Stimulated activated CD4-positive, alpha-beta T cell treated with anti-CD3 and anti-CD28 coated beads, Interleukin-4, amount 100 ng/mL, for 48 hours (primary cell): ENCODE measurements at places on chromosomes 2 and 18.

GRCh38 chr2:26978061-26978596, 7.7 kb downstream of the MAPRE3 start:
- DNase-seq, result no peak

DNA sequence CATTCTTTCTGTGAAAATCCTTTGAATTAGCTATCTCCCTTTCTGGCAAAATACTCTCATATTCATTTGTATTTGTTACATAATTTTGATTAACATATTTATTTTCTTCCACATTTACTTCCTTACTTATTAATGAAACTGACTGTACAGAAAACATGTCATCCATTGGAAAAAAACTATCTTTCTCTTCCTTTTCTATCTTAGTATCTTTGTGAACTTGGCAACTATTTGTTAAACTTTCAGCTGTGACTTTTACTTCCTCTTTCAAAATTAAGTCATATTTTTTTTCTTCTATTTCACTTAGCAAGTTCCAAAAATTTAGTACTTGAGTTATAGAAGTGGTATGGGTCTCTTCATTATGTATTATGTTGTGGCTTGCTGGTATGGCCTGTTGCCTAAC, 2.6 kb downstream of the RAD51AP2 start:
- no peak for DNase-seq

DNA sequence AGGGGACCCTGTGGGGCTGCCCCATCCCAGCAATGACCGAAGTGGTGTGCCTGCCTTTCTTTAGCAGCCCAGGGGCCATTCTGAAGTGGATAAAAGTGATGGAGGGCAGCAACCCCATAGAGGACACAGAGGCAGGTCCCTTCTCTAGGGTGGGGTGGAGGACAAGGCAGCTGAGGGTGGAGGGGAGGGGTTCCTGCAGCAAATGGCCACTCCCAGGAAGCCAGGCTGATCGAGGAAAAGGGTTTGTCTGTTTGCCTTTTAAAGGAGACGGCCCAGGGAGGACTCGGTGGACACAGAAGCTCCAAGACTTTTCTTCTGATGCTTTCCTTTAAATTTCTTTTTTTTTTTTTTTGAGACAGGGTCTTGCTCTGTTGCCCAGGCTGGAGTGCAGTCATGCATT, 272.8 kb downstream of the TWIST2 start:
- no peak for DNase-seq

DNA sequence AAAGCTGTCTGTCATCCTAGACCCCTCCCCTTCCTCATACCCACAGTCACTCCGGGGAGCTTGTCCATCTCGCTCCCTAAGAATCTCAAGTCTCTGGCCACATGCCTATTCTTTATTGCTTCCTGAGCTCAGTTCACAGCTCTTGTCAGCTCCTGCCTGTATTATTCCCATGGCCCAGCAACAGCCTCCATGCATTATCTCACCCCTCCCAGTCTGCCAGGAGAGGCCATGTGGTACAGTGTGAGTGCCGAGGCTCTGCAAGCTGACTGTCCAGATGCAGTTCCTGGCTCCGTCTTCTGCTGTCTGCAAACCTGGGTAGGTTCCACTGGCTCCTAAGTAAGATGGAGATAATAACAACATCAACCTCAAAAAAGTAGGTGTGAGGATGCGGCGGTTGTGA, 79.7 kb downstream of the MRPS9 start:
- no peak for DNase-seq

DNA sequence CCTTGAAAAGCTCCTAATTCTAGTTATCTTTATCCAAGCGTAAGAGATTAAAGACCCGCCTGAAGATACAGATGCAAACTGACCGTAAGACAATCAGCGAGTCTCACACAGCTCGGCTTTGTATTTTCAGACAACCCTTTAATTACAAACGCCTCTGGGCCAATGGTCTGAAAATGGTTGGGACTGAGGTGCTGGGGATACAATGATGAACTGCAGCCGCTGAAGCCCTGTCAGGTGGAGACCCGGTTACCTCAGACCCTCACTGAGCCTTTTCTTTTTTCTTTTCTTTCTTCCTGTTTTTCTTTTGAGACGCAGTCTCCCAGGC, 715 bp upstream of the CFAP36 start:
- no peak for DNase-seq

- no peak for DNase-seq
These were observed 17.2 kb downstream of the INSIG2 start for GRCh38 chr2:118105497-118105896.

DNA sequence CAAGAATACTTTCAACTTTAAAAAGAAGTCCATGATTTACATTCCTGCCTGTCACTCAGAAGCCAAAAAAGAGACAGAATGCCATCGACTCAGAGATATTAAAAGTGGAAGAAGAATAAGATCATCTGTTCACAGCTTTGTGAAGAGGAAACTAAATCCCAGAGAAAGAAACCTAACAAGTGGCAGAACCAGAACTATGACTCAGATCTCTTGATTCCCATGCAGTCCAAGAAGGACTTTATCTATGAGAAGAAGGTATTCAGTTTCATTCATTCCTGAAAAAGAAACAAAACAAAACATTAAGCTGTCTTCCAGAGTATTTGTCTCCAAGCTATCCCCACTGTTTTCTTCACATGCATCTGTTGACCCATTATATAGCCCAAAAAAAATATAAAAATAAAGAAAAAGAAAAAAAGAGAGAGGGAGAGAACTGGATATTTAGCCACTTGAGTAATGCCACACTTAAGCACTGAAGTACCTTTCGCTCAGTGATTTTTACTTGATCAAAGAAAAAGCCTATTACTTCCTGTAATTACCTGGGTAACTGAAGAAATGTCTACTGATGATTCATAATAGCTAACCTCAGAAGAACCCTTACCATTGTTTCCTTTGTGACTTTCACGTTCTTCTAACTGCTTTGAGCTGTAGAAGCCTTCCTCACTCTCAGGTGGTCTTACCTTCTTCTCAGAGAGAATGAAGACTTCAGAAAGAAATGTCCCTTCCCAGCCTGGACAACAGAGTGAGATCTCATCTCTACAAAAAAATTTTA, 17.7 kb upstream of the AKAIN1 start:
- DNase-seq, result no peak

- no peak for DNase-seq
These were observed 28.2 kb upstream of the GIGYF2 start for GRCh38 chr2:232668805-232669444.

- DNase-seq, result no peak
These were observed 891.9 kb upstream of the LRRTM1 start for GRCh38 chr2:81196383-81196851.

DNA sequence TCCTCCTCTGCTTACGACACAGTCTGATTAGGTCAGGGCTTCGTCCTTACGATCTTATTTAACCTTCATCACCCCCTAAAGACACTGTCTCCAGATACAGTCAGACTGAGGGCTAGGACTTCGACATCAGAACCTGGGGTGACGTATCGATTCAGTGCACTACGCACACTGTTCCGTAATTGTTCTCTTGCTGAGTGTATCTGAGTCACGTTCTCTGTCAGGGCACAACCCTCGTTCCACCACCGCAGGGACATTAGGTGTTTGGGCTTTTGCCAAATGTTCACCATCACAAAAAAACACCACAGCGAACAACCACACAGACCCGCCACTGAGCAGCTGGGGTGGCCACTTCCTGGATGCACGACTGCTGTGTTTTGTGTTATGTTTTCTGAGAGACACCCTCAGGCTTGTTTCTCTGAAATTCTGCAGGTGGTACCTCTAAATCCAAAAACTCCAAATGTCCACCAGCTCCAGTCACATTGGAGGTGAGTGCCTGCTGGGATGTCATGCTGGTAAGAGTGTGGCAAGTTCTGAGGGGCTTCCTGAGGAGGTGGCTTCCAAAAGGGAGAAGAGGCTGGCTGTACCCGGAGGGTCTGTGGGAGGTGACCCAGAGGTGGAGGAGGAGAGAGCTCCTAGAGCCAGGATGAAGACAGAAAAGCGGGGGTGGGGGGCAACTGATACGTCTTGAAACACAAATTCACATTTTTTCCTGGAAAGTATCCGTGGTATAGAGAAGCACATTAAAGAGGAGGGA, 66.6 kb downstream of the ADNP2 start:
- DNase-seq, result no peak

DNA sequence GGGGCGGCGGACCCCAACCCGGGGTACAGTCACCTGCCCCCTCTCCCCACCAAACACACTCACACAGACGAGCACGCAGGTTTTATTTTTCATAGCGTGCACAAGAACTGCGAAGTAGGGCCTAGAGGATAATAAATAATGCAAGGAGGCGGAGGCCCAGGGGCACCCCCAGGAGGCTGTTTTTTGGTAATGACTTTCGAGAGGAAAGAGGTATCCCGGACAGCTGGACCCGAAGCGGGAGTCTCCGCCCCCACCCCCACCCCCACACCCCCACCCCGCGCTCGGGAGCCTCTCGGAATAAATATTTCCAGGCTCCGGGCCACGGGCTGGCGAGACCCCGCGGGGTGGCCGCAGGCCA, 3.4 kb downstream of the CYP26B1 start:
- DNase-seq, result no peak

GRCh38 chr2:39872748-39873147, 93.7 kb upstream of the THUMPD2 start:
- DNase-seq, result no peak

- no peak for DNase-seq
These were observed 204.9 kb upstream of the ACVR2A start for GRCh38 chr2:147639891-147640290.

- no peak for DNase-seq
These were observed 500.6 kb downstream of the SATB2 start for GRCh38 chr2:198957181-198957580.

GRCh38 chr2:3189076-3189591, 188.5 kb downstream of the EIPR1 start:
- no peak for DNase-seq

GRCh38 chr2:55428258-55428657, 8.6 kb upstream of the CCDC88A start:
- no peak for DNase-seq

- no peak for DNase-seq
These were observed 18.9 kb downstream of the GNLY start for GRCh38 chr2:85712849-85713612.

DNA sequence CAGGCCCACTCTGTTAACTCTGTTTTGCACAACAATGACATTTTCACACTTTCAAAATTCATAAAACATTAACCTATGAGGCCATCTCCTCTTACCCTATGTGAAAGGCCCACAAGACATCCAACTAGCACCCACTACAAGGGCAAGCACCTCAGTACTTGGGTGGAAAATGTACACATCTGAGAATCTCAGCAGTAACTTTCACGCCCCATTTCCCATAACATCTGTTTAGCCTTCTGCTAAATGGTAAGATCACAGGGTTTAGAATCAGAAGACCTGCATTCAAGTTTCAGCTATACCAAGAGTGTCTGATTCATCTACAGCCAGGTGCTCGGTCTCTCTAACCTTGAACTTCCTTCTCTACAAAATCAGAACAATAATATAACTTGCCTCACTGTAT, 89.2 kb downstream of the SP100 start:
- DNase-seq, result no peak

- no peak for DNase-seq
These were observed 852.6 kb downstream of the DPP10 start for GRCh38 chr2:115294999-115295398.

GRCh38 chr2:127609031-127609751, 36.8 kb upstream of the GPR17 start:
- DNase-seq, result no peak

- no peak for DNase-seq
These were observed 75.0 kb downstream of the OSBPL1A start for GRCh38 chr18:24322584-24323136.

DNA sequence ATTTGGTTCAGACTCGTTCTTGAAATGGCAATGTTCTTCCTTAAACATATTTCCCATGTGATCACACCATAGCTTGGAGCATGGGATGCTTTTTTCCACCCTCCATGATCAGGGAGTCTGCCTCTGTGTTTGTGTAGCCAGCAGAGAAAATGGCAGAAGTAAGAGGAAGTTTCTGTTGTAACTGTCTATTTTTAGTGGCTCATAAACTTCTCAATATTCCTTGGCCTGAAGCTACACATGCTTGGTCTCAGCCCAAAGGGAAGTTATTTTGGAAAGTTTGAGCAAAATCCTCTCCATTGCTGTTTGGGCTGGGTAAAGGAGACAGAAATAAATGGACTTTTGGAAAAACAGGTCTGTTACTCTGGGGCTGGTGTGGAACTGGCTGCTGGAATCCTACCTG, 33.4 kb upstream of the ITGA6 start:
- no peak for DNase-seq

DNA sequence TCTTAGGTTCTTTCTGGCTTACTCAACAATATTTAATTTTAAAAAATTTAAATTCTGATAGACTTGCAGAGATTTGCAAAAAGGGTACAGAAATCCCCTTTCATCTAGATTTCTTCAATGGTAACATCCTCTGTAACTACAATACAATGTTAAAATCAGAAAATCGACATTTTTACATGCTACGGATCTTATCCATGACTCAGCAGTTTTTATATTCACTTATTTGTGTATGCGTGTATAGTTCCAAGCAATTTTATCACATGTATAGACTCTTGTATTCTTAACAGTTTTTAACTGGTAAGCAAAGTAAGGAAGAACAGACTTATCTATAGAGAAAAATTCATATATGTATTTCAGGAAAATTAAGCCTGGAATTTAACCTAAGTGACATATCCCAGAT, 256.1 kb upstream of the MEX3C start:
- no peak for DNase-seq

DNA sequence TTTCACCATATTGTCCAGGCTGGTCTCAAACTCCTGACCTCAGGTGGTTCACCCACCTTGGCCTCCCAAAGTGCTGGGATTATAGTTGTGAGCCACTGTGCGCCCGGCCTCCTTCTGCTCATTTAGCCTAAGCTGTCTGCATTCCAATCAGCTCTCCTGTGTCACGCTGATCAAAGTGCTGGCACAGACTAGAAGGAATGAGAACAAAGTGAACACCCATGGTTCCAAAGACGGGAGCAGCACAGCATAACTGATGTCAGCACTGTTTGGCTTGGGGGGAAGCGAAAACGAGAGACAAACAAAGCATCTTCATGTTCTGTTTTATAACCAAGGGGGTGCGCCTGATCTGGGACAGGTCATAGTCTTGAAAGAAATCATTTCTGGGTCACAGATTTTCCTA, 43.3 kb downstream of the DIPK1C start:
- no peak for DNase-seq

DNA sequence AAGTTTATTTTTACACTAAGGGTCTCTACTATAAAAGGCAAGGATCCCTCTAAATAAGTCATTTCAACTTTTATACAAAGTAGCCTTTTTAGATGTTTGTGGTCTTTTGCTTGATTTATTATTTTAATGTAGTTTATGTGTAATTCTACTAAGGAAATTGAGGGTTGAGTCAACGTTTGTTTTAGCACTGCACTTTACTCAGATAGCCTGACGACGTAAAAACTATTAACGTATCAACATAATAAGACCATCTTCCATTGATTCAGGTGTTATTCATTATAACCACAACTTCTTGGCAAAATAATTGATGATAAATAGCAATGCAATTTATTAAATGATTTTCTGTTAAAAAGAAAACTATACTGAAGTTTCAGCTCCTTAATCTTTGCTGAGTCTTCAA, 1103.6 kb upstream of the ACVR2A start:
- DNase-seq, result no peak
